ENCODE measurements at places on chromosomes 7 and 10. TPM values are rescaled to one million over a fixed set of nuclear protein-coding genes. Genes with fewer than 3 reads are reported as not detected.

The OR9A2 gene
- total RNA-seq: not detected

The JCAD gene
- 11.0 TPM for total RNA-seq

The GTF2IRD1 gene
- total RNA-seq: 47.9 TPM

The STAG3 gene
- 1.6 TPM for total RNA-seq

- no peak overlapping the region for H3K4me3 ChIP-seq
- DNase-seq: no peak
- peak overlapping the region; percentile 71 for H3K27ac ChIP-seq
- no peaks in the 10 kb centered on the region for H3K27me3 ChIP-seq
- peaks cover 8% of the 10 kb centered on the region for H3K36me3 ChIP-seq
- peaks cover 45% of the 10 kb centered on the region for H3K4me1 ChIP-seq
These were observed 30.0 kb downstream of the GTF2IRD1 start for GRCh38 chr7:74483402-74484336.

DNA sequence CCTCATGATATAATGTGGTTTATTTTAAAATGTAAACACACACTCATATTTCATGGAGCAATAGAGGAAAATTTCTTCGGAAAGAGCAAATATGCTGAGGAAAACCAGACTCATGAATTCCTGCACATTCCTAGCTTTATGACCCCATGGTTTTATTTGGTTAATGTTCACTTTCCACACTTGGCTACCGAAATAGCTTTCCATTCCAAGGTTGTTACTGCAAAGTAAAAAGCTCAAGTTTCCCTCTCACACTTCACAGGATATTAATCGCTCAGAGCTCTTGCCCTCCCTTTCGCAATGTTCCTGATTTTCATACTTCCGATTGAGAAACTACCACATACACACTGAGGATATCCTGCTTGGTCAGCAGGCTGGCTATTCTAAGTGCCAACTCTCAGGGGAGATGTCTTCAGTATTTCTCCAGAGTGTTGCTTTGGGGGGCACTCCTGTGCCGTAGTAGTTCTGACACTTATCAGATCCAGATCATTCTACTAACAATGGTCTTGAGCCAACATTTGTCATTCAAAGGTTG, 77.5 kb upstream of the STEAP1B start:
- H3K36me3 ChIP-seq: no peaks in the 10 kb centered on the region
- no peak for DNase-seq
- no peaks in the 10 kb centered on the region for H3K27me3 ChIP-seq
- H3K4me3 ChIP-seq: no peak overlapping the region
- H3K27ac ChIP-seq: no peak overlapping the region

- no peak overlapping the region for H3K27ac ChIP-seq
- no peak for DNase-seq
- peaks cover 6% of the 10 kb centered on the region for H3K4me1 ChIP-seq
- peaks cover 16% of the 10 kb centered on the region for H3K36me3 ChIP-seq
- H3K4me3 ChIP-seq: no peak overlapping the region
- H3K27me3 ChIP-seq: no peaks in the 10 kb centered on the region
These were observed 13.1 kb downstream of the UMAD1 start for GRCh38 chr7:7653593-7654187.

DNA sequence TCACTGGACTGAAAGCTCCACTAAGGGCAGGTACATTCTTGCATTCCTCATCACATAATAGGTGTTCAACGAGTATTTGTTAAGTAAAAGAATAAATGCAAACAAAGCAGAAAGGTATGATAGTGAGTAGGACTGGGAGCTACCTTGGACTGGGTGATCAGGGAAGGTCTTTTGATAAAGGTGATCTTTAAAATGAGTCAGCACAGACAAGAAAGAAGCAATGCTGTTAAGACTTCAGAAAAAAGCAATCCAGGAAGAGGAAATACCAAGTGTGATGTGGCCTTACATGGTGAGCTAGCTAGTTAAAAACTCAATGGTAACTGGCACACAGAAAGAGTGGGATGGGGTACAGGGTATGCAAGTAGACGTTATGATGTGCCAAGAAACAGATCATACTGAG, 40.1 kb downstream of the TSPAN12 start:
- no peaks in the 10 kb centered on the region for H3K27me3 ChIP-seq
- H3K36me3 ChIP-seq: peaks cover 13% of the 10 kb centered on the region
- DNase-seq: no peak
- peaks cover 8% of the 10 kb centered on the region for H3K4me1 ChIP-seq

DNA sequence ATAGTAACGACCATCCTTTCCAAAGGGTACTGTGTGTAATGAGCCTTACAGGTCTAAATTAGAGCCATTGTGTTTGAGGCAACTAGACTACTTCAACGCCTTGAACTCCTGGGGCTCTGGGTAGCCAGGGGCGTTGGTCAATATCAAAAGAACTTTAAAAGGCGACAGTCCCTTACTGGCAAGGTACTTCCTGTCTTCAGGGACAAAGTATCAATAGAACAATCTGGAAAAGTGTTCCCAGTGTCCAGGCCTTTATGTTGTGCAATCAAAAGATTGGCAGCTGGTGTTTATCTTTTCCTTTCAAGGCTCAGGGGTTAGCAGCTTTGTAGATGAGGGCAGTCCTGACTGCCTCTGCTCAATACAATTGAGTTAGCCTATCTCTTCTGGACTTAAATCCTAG, 284.3 kb downstream of the PARD3 start:
- peaks cover 26% of the 10 kb centered on the region for H3K36me3 ChIP-seq
- H3K27ac ChIP-seq: no peak overlapping the region
- no peak for DNase-seq
- H3K27me3 ChIP-seq: no peaks in the 10 kb centered on the region
- H3K4me3 ChIP-seq: no peak overlapping the region

- no peaks in the 10 kb centered on the region for H3K36me3 ChIP-seq
- peaks cover 29% of the 10 kb centered on the region for H3K27me3 ChIP-seq
- no peak overlapping the region for H3K4me3 ChIP-seq
These were observed 5.5 kb upstream of the EPO start for GRCh38 chr7:100714725-100715124.

- no peak for DNase-seq
- peaks cover 8% of the 10 kb centered on the region for H3K27me3 ChIP-seq
- no peak overlapping the region for H3K27ac ChIP-seq
- no peak overlapping the region for H3K4me3 ChIP-seq
These were observed 124.7 kb downstream of the CUBN start for GRCh38 chr10:17004801-17005380.

- H3K27ac ChIP-seq: no peak overlapping the region
- H3K4me1 ChIP-seq: peaks cover 3% of the 10 kb centered on the region
- H3K4me3 ChIP-seq: no peak overlapping the region
- H3K36me3 ChIP-seq: no peaks in the 10 kb centered on the region
These were observed 157.5 kb upstream of the PLXDC2 start for GRCh38 chr10:19658622-19659233.

DNA sequence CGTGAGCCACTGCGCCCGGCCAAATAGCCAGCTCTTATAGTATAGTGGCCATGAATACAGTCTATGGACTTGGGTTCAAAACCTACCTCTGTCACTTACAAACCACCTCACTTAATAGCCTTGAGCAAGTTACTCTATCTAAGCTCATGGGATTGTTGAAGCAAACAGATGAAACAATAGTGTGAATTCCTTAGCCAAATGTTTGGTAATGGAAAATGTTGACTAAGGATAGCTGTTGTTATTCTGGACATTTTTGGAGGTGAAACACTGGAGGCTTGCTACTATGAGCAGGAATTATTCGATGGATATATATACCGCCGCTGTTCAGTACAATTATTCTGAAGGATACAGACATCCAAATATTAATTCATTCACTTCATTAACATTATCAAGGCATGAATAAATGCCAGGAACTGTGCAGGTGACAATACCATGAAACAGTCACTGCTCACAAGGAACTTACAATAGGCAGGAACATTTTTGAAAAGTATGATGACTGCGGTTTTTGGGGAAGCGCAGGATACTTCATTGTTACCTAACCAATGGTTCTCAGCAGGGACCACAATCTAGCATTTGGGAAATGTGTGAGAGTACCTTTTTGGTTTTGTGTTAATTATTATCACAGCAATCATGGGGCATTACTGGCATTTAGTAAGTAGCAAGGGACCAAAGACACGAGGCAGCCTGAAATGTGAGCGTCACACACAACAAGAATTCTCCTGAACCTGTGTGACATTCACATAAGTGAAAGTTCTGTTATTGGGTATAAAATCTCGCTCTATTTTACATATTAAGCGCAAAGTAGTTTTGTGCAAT, 55.7 kb downstream of the CUBN start:
- DNase-seq: no peak
- H3K36me3 ChIP-seq: peaks cover 2% of the 10 kb centered on the region
- no peak overlapping the region for H3K27ac ChIP-seq
- H3K4me3 ChIP-seq: no peak overlapping the region
- H3K27me3 ChIP-seq: no peaks in the 10 kb centered on the region

DNA sequence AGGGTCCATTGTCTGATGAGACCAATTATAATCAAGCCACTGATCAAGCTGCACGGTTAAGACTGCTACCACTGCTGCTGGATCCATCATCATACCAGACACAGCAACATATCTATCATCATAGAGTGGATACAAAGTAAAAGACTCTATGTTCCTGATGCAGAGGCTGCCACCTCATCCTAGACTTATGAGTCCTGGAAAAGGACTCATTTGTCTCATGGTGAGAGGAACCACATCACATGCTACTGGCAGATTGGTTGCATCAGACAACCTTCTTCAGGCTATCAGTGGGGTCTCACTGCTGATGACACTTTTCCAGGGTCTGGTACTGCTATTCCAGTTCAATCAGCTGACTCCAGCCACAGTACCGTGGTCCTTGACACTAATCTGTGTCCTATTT, 79.0 kb downstream of the ABI1 start:
- H3K27me3 ChIP-seq: no peaks in the 10 kb centered on the region
- no peak for DNase-seq
- H3K36me3 ChIP-seq: peaks cover 4% of the 10 kb centered on the region
- peak overlapping the region; percentile 59 for H3K27ac ChIP-seq
